Naive B cell (primary cell): ENCODE measurements at places on chromosomes 13 and 19.
A peak's percentile ranks its signal among the peaks of the same experiment; 100 is the strongest.

DNA sequence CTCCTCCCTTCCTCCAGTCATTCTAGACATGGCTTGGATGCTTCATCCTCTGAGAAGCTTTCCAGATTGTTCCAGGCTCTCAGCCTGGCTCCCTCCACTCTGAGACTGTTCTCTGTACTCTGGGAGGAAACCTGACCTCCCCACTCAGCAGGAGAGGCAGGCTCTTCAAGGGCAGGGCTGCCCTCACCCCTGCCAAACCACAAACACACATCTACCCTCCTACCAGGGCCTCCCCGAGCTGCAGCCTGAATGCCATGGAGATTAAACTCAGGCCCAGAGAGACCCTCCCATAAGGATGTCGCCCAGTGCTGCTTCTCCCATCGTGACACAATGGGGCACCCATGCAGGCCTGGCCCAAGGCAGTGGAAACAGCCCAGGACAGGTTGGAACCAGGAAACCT, 16.2 kb downstream of the NUMBL start:
- DNase-seq, result no peak

DNA sequence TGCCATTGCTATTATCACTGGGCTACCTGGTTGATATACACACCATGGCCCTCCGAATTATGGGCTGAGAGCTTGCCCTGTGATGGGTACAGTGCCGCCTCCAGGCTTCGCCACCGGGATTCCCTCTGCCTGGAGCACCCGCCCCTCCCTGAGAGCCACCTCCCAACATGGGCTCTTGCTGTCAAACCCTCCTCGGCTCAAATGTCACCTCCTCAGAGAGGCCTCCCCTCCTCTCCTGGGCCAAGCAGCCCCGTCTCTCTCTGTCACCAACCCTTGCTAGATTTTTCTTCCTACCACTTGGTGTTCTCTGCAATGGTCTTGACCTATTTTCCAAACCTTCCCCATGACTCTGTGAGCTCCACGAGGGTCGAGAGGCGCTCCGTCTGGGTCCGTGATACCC, 12.2 kb upstream of the TLE2 start:
- DNase-seq, result no peak

- peak; percentile 24 for DNase-seq
Measured at GRCh38 chr19:47227352-47228167, 3.4 kb downstream of the BBC3 start.

DNA sequence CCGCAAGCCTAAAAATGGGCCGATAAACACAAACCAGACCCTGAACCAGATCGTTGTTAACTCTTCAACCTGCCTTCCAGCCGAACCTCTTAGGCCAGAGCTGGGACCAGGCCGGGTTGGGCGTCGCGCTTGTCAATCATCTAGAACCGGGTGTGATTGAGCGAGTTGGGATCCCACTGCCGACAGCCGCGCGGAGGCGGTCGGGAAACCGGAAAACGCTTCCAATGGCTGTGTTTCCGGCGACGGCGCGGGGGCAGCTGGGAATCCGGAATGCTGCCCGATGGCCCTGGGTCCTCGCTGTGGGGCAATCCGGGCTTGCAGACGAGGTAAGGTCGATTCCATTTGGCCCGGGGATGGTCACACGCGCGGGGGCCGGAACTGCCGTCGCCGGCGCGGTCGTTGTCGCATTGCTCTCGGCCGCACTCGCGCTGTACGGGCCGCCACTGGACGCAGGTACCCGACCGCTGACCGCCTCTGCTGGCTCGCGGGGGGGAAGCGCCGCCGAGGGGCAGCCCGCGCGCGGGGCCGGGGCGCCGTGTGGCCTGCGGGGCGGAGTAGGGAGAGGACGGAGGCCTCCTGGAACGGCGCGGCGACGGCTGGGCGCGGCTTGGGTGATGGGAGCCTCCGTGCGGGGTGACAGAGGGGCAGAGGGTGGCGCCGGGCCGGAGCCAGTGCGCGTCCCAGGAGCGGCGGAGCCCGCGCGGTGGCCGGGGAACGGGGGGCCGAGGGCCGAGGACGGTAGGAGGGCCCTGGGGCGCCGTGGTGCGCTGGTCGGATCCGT, at the start of gene NAXD:
TSS of gene NAXD (plus strand) at position 224 of the 781 bp plus-strand sequence. CDS start at position 281, 57 bp downstream.
- peak; percentile 61 for DNase-seq

DNA sequence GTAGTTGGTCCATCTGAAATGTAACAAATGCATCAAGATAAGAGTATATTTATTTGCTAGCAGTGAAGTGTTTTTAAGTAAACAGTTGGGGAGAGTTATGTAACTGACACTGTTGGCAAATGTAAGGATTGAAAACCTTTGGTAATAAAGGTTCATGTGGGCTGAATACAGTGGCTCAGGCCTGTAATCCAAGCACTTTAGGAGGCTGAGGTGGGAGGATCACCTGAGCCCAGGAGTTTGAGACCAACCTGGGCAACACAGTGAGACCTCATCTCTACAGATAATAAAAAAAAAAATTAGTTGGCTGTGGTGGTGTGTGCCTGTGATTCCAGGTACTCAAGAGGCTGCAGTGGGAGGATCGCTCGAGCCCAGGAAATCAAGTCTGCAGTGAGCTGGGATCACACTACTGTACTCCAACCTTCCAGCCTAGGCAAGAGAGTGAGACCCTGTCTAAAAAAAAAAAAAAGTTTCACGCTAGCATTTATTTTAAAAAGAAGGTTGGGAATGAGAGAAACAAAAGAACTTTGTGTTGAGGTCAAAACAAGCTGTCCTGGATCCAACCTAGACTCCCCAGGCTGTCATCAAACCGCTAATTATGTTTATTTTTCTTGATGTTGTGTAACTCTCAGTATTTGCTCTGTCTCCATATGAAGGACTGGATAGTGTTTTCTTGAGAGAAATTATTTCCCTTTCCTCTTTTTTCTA, 20.7 kb downstream of the SETDB2 start:
- no peak for DNase-seq

- DNase-seq, result no peak
Measured at GRCh38 chr19:52273301-52273700, 3.9 kb downstream of the ZNF766 start.

- no peak for DNase-seq
Measured at GRCh38 chr13:74927823-74928222, 554.1 kb downstream of the TBC1D4 start.

GRCh38 chr13:30364133-30364532, 56.8 kb upstream of the KATNAL1 start:
- DNase-seq, result no peak

DNA sequence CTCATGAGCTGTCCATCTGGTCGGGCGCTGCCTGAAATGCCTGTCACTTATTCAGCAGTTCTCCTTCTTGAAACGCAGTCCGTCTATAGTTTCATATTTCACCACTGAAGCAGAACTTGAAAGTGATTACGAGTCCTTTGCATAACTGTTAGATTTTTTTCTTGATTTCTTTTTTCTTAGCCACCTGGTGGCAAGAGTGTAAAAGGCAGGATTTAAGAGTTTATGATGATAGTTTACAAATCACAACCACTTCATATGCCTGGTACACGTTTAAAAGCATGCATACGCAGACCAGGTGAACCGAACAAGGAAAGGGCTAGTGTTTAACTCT, 45.8 kb downstream of the GGACT start:
- DNase-seq, result peak; percentile 37

DNA sequence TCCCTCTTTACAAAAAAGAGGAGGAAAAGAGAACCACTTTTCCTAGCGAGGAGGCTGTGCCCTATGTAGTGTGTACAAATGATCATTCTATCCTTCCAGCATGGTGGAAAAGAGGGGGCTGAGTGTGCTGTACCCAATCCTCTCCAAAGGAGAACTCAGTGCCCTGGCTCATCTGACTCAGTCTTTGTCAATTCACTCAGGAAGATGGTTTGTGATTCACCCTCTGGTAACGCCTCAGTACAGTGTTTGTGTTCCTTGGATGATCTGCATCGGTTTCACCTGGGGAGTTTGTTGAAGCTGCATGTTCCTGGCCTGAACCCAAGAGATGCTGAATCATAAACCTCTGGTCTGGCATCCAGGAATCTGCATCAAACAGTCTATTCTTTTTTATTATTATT, 18.3 kb upstream of the ENOX1 start:
- DNase-seq, result no peak

DNA sequence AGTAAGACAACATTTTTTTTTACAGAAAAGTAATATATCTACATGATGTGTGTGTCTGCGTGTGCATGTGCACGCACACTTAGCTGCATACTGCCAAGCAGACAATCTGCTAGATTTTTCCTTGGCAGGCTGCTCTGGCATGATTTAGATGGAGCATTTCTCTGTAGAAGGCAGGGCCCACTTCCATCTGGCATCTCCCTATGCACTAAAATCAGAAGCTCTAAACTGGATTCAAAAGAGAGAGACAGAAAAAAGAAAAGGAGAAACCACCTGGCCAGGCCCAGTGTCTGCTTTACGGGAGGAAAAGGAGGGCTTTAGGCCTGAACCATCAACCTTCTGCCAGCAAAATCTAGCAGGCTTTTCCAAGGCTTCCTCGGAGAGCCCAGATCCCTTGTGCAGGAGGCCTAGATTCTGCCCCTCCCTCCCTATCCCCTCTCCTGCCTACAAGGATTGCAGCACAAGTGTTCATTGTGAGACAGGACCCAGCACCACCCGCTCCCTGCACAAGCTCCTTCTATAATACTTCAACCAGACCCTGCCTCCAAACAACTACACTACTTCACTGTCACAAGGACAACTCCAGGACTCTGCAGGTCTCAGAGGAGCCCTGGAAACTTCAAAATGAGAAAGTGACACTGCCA, 99.3 kb downstream of the DOCK9 start:
- no peak for DNase-seq

- no peak for DNase-seq
Measured at GRCh38 chr13:98938801-98939200, 39.1 kb downstream of the DOCK9 start.

- DNase-seq, result no peak
Measured at GRCh38 chr13:47158593-47158992, 261.7 kb upstream of the HTR2A start.

GRCh38 chr13:31880851-31881494, 141.6 kb downstream of the RXFP2 start:
- DNase-seq, result no peak

GRCh38 chr13:60411983-60412382, 15.0 kb downstream of the TDRD3 start:
- no peak for DNase-seq

DNA sequence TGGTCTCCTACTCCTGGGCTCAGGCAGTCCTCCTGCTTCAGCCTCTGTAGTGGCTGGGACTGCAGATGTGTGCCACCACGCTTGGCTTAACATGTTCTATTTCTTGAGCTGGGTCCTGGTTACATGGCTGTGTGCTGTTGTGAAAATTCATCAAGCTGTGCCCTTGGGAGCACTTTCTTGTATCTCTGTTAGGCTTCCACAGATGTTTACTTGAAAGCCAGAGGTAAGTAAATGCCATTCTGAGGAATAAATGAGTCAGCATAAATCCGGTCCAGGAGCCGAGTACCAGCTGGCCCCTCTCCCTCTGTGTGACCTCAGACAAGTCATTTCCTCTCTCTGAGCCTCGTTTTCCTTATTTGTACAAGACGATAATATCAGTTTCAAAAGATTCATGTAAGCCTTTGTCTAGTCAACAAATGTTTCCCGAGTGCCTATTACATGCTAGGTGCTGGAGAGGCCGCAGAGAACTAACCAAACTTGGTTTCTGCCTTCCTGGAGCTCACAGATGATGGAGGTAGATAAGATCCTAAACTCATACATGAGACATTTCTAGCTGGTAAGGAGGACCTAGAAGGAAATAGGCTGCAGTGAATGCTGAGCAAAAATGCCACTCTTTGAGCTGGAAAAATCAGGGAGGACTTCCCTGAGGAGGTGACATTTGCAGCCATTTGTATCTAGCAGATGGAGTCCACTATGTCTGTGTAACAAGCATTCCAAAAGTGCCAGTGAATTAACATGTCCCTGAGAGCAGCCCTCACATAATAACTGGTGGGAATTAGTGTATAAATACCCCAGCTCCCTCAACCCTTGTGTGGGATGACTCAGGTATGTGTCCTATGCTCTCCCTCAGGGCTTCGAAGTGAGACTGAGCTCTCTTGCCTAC, 2.7 kb upstream of the RASAL3 start:
- DNase-seq, result no peak

GRCh38 chr19:14022469-14022868, 5.5 kb upstream of the RLN3 start:
- no peak for DNase-seq

DNA sequence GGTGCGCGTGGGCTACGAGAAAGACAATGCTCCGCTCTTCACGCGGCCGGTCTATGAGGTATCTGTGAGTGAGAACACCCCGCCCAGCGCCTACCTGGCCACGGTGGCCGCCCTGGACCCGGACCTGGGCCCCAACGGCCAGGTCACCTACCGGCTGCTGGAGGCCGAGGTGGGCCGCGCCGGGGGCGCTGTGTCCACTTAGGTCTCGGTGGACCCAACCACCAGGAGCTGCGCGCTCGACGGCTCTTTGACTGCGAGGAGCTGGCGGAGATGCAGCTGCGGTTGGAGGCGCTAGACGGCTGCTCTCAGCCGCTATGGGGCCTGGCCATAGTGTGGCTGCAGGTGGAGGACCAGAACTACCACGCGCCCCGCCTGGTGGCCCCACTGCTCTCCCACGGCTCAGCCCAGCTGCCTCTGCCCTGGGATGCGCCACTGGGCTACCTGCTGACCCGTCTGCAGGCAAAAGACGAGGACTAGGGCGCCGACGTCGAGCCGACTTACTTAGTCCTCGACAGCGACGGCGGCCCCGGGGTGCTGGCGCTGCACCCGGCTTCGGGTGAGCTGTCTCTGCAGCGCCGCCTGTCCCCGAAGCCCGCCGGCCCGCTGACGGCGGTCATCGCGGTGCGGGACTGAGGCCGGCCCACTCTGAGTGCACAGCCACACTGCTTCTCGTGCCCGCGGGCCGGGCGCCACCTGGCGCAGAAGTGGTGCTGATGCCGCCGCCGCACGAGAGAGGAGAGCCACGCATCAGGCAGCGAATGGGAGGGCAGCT, 173.0 kb downstream of the OLFM4 start:
- DNase-seq, result no peak

DNA sequence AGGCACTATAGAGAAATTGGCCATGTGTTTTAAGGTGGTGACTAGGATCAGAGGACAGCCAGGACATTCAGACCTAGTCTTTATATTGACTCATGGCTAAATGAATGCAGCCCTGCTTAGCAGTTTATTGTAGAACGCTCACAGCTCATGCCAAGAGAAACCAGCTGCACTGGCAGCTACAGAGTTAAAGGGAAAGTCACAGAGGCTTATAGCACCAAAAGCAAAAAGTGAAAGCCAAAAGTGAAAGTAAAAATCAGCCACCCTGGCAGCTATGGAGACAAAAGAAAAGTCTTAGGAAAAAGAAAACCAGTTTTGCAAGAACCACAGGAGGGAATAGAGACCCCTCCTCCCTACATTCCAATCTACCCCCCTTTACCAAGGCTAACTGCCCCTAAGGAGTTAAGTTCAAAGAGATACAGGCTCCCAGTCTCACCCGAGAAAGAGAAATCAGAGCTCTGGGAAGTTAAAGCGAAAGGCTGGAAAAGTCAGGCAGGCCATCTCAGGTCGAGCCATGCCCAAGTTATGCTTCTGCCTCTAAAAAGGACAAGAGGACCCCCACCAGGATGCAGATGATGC, 99.0 kb downstream of the ZNF429 start:
- DNase-seq, result no peak

DNA sequence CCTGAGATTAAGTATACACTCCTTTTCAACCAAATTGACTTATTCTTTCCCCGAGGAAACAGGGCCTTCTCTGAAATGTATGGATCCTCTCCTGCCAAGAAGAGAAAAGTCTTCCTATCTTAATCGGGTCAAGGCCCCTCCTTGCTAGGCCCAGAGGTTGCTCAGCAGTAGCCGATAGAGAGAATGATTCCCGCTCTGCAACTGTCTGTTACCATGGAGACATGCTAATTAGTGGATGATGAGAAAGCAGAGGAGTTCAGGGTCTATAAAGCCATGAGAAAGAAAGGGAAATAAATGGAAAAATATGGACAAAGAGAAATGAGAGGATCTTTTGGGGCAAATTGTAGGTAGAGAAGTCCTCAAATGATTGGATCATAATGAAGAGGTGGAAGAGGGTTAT, 103.5 kb downstream of the POU4F1 start:
- no peak for DNase-seq
